GM23338 (cell line): ENCODE measurements at places on chromosomes 1 and 21.

DNA sequence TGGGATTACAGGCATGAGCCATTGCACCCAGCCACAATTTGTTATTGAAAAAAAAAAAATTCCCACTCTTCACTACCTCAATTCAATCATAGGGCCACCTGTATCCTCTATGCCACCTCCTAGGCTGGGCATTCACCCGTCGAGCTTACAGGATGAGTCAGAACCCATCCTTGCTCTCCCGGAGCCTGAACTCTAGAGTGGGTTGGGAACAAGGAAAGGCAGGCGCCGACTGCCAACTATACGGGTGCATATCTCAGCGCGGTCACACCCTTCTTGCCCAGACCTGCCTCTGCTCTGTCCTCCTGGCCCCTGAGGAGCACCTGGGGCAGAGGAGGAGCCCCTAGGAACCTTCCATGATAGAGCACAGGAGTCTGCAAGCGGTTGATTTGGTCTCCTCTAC, 21.4 kb upstream of the LBR start:
- DNase-seq = no peak

- DNase-seq = no peak
Measured at GRCh38 chr21:45454926-45455673, 50.1 kb downstream of the COL18A1 start.

GRCh38 chr1:71717186-71717585, 565.2 kb downstream of the NEGR1 start:
- no peak for DNase-seq

- DNase-seq = no peak
Measured at GRCh38 chr1:181140398-181140797, 51.9 kb downstream of the IER5 start.

DNA sequence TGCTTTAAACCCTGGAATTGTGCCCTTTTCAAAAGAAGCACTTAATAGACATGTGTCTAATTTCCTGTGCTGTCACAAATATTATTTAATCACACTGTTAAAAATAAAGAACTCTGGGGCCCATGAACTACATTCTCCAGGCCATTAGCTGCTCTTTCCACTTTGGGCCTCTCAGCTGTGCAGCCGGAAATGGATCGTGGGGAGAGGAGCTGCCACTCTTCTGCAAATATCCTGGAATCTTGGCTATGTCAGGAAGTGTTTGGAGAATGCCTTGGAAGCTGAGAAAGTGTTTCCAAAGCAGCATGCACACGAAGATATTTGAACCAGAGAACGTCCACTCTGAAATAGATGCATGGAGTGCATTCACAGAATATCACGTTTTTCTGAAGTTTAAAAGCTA, 27.5 kb upstream of the VPS26C start:
- no peak for DNase-seq

GRCh38 chr1:22976461-22977243, 4.0 kb upstream of the LACTBL1 start:
- DNase-seq = peak; percentile 94

- no peak for DNase-seq
Measured at GRCh38 chr1:44284184-44284583, 70.9 kb downstream of the ERI3 start.

GRCh38 chr1:74620242-74620641, 53.4 kb downstream of the ERICH3 start:
- no peak for DNase-seq

- no peak for DNase-seq
Measured at GRCh38 chr1:234168061-234168724, 205.1 kb upstream of the COA6 start.

DNA sequence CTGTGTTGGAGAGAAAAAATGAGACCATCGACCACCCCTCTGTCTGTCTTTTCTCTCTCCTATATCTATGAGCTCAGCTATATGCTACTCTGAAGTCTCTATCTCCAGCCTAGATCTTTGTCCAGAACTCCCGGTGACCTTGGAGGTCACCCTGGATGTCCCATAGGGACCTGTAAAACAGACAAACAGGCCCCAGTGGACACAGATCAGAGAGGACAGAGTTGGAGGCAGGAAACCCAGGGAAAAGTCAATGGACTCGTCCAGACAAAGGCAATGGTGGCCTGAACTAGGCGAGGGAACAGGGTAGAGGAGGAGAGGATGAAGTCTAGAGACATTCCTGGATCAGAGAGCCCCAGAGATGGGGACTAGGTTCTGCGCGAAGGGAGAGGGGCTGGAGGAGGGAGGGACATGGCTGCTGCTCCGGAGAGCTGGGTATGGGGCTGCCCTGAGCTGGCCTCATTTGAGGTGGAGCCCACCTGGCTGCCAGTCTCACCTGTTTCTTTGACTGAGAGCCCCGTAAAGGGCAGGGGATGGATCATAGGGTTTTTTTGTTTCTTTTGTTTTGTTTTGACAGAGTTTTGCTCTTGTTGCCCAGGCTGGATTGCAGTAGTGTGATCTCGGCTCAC, 10.6 kb upstream of the MARCKSL1 start:
- DNase-seq = no peak

- DNase-seq = no peak
Measured at GRCh38 chr1:196115646-196116045, 492.6 kb downstream of the KCNT2 start.

DNA sequence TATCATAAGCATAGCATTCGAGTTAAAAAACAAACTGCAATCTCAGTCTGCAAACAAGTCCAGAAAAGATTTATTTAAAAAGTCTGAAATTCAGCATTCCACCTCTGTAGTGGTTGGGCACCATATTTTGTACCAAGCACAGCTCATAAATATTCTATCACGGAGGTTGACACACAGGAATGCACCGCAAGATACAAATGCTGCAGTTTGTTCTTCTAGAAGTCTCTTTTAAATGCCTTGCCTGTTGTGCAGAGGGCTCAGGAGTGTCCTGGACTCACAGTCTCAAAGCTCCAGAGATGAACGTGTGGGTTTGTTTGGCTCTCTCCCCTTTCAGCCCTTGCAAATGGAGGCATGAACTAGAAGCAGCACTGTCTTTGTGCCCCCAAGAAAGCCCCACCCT, 212.4 kb upstream of the USP24 start:
- no peak for DNase-seq

DNA sequence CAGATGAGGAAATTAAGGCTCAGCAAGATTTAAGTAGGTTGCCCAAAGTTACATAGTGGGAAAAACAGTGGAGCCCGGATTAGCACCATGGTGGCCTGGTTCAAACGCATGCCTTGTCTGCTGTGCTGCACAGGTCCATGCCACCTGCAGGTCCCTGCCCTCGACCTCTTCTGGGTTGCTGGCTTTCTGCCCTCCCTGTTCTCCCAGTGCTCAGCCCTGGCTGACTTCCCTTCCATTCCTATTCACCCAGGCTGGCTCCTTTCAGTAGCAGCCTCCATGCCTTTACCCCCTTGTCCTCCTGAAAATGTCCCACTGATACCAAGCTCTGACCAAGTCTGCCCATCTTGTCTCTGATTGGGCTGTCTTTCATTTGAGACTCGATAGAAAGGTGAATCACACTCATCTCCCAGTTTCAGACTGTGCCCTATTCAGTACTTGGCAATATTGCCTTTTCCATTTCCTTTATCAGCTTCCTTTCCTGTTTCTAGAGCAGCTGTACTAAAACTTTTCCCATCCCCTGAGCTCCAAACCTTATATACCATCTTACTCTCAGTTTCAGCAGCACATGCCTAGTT, 75.8 kb downstream of the ST3GAL3 start:
- DNase-seq = no peak

- no peak for DNase-seq
Measured at GRCh38 chr1:96554364-96554763, 167.2 kb upstream of the PTBP2 start.

GRCh38 chr21:34192646-34193285, 119.4 kb downstream of the MRPS6 start:
- DNase-seq = no peak

- no peak for DNase-seq
Measured at GRCh38 chr1:62706985-62707743, 19.0 kb upstream of the DOCK7 start.

DNA sequence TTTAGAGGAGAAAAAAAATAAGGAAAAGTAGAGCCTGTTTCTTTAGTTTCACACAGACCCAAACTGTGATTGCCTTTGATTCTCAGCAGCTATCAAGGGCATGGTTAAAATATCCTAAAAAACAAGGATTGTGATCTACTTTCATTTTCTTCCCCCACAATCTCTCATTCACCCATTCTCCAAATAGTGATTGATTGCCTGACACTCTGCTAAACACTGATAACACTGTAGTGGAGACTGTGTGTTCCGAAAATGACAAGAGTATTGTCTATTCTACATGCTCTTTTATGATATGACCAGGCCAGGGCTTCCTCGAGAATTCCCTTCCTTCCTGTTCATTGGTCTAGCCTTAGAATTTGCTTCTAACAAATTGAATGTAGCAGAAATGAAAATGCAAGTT, 40.2 kb downstream of the PRMT6 start:
- no peak for DNase-seq

DNA sequence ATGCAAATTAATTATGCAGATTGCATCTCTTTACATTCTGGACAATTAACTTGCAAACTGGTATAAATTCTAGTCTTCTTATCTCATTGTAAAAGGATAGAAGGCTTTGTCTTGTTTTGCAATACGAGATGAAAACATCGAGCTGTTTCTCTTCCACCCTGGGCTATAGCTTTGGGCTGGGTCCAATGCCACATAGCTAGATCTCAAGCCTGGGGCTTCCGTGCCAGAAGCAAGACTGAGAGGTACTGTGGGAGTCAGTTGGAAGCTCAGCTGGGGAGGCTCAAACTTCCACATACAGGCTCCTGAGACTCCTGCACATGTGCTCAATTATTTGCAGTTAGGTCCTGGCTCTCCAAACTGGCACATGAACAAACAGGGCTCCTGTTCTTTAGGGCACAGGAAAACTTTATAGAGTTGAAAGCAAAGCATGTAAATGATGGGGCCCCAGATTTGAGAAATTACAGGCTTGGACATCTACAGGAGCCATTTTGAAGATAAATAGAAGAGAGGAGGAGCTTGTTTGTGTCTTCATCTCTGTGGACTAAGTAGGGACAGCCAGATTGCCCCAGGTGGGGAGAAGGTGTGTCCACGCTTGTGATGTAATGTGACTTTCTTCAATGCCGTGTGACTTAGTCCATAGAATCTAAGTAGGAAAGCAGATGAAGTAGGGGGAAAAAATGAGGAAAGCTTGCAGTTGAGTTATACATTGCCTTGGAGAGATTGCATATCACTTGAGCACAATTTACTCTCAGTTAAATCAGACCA, 65.9 kb upstream of the SIPA1L2 start:
- no peak for DNase-seq

- DNase-seq = no peak
Measured at GRCh38 chr21:41328660-41329607, 12.3 kb downstream of the FAM3B start.

DNA sequence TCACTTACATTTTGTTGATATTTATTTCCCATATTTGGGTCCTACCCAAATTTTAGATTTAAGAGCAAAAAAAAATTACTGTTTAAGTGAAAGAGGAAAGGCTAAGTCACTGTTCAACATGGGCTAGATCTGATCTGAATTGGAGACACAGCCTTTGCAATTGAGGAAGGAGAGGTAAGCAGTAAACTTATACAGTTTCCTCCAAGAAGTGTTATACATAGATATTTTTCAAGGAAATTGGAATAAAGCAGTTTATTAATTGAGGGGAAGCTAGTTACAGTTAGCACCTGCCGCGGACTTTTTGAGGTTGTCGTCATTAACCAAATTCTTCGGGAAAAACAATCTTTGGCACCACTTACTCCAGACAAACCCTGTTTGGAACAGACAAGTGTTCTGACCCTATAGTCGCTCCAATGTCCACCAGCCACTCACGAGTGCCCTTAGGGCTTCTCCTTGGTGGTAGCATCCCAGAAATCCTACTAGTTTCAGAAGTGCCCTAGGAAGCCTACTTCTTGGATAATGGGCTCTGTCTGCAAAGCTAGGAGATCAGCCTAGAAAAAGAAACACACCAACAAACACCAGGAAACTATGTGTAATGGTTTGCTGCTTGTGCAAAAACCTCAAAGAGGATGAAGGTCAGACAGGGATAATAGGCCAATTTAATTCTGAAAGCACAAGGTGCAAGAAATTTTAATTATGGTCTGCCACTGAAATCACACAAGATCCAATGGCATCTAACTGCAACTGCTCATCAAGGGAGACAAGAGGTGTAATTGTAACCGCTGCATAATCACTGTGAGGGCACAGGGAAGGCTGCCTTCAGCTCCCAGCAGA, 2.5 kb downstream of the WLS start:
- no peak for DNase-seq

DNA sequence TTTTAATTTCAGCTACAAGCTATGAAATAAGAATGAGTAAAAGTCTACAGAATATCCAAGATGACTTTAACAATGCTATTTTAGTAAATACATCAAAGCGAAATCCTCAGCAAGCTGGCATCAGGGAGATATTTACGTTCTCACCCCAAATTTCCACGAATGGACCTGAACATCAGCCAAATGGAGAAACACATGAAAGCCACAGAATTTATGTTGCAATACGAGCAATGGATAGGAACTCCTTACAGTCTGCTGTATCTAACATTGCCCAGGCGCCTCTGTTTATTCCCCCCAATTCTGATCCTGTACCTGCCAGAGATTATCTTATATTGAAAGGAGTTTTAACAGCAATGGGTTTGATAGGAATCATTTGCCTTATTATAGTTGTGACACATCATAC, 13.7 kb upstream of the CLCA1 start:
- no peak for DNase-seq

GRCh38 chr1:79197421-79197820, 190.9 kb upstream of the ADGRL4 start:
- peak; percentile 55 for DNase-seq

DNA sequence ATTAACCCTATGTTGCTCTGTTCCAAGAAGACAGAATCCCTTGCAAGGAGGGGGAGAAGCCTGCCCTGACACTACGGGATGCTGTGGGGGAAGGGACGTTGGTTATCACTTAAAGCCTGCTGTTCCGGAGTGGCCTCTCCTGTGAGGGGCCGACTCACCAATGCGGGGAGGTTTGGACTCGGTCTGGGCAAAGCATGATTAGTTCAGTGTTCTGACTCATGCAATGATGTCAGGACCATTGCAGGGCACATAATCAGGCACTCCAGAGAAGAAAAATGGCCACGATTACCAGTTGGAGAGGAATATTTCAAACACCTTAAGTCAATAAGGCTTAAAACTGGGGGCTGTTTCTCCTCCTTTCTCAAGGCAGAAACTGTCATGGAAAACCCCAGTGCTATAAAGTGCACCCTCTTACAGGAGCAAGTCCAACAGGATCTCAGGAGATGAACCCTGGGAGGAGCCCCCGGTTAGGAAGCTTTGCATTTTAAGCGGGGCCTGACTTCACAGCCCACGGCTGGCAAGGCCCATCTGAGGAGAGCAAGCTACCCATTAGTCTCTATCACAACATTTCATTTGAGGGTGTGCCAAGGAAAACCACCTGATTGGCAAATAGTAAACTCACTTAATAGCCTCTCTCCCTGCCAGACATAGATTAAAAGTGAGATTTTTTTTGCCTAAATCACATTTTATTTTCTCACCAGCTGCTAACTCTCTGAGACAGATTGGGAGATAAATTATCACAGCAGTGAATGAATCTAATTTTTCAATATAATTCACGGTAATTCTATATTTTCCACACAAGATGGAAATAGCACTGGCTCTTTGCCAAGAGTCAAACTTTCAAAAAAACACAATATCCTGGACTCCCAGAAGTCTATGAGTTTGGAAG, 202.5 kb downstream of the C1orf94 start:
- peak; percentile 7 for DNase-seq
